ENCODE measurements at places on chromosomes 1 and 21. TPM values are rescaled to one million over a fixed set of nuclear protein-coding genes. Genes with fewer than 3 reads are reported as not detected.

DIPK1A gene
- 0.25 TPM for total RNA-seq

FASLG gene
- not detected for total RNA-seq

G0S2 gene
- 0.65 TPM for total RNA-seq

EIF4G3 gene
- total RNA-seq, result 19.4 TPM

NBPF4 gene
- not detected for total RNA-seq

All from bladder microvascular endothelial cell (primary cell).